Chondrocyte (in vitro differentiated cells): ENCODE measurements at places on chromosomes 4 and X.

- peak overlapping the region; percentile 74 for H3K27ac ChIP-seq
- DNase-seq, result no peak
- H3K36me3 ChIP-seq, result no peaks in the 10 kb centered on the region
- H3K4me1 ChIP-seq, result peaks cover 86% of the 10 kb centered on the region
Observed at GRCh38 chrX:154730253-154730891, 20.5 kb downstream of the GAB3 start.

DNA sequence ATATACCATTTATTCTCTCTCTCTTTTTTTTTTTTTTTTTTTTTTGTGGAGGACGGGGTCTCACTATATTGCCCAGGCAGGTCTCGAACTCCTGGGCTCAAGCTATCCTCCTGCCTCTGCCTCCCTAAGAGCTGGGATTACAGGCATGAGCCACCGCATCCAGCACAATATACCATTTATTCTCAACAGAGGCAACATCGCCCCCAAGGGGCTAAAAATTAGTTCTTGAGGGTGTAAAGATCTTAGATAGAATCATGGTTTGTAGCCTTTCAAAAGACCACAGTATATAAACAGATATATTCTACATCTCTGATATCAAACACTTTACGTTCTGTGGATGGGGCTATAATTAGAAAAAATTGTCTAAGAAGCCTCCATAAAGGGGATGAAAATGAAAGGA lies 39.8 kb upstream of the TCEAL2 start:
- H3K4me1 ChIP-seq, result no peaks in the 10 kb centered on the region
- DNase-seq, result no peak
- peaks cover 3% of the 10 kb centered on the region for H3K27me3 ChIP-seq

DNA sequence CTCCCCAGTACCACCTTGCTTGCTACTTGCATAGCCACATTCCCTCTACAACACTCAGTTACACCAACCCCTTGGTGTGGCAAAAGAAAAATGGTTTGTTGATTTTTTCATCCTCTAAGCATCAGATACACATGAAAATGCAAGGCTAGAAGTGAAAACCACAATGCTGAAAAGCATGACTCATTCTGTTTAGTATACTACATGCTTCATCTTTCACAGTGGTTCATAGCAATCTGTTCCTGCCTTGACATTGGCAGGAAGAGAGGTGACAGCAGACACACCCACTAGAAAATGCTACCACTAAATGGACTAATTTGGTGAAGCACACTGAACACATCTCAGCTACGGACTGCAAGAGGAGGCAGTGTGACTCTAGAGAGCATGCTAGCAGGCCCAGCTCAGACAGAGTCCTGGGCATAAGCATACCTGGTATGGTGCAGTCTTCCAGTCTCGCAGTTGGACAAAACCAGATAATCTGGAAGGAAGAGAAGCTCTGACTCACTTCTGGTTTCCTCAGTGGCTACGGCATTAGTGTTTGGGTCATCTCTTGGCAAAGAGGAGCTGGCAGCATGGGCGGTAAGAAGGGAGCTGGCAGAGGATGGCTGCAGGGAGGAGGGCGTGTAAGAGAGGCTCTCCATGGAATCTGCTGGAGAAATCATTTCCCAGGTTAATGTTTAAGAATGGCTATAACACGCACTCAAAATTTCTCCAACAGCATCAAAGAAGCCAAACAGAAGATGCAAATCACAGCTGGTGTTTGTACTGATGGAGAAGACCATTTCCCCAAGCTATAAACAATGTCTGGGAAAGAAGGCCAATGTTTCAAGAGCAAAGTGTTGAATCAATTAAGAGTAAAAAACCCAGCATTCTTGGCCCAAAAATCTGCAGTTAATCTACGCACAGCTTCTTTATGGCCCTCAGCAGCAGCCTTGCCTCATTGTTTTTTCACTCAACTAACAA lies 37.8 kb downstream of the GAB3 start:
- DNase-seq, result no peak
- no peak overlapping the region for H3K27ac ChIP-seq
- peaks cover 8% of the 10 kb centered on the region for H3K36me3 ChIP-seq
- H3K4me1 ChIP-seq, result peaks cover 4% of the 10 kb centered on the region
- no peak overlapping the region for H3K4me3 ChIP-seq
- no peaks in the 10 kb centered on the region for H3K27me3 ChIP-seq

GRCh38 chrX:6151971-6152370 lies 76.7 kb downstream of the NLGN4X start:
- H3K27ac ChIP-seq, result no peak overlapping the region
- H3K4me1 ChIP-seq, result no peaks in the 10 kb centered on the region
- no peak overlapping the region for H3K4me3 ChIP-seq
- H3K36me3 ChIP-seq, result no peaks in the 10 kb centered on the region
- no peak for DNase-seq
- no peaks in the 10 kb centered on the region for H3K27me3 ChIP-seq

GRCh38 chrX:21725916-21726315 lies 32.0 kb downstream of the SMPX start:
- H3K4me1 ChIP-seq, result peaks cover 17% of the 10 kb centered on the region
- no peak overlapping the region for H3K4me3 ChIP-seq

GRCh38 chr4:145195167-145195952 lies 15.0 kb upstream of the OTUD4 start:
- H3K27me3 ChIP-seq, result peaks cover 6% of the 10 kb centered on the region
- H3K27ac ChIP-seq, result no peak overlapping the region
- H3K4me1 ChIP-seq, result no peaks in the 10 kb centered on the region
- no peak for DNase-seq

GRCh38 chr4:85740431-85740861 lies 265.5 kb downstream of the ARHGAP24 start:
- peaks cover 34% of the 10 kb centered on the region for H3K4me1 ChIP-seq
- no peak overlapping the region for H3K27ac ChIP-seq
- H3K27me3 ChIP-seq, result no peaks in the 10 kb centered on the region
- no peaks in the 10 kb centered on the region for H3K36me3 ChIP-seq
- no peak overlapping the region for H3K4me3 ChIP-seq

GRCh38 chr4:150173432-150173861 lies 95.2 kb downstream of the DCLK2 start:
- no peak for DNase-seq
- H3K4me3 ChIP-seq, result no peak overlapping the region
- H3K27ac ChIP-seq, result peak overlapping the region; percentile 66
- no peaks in the 10 kb centered on the region for H3K36me3 ChIP-seq
- no peaks in the 10 kb centered on the region for H3K27me3 ChIP-seq

- H3K4me1 ChIP-seq, result no peaks in the 10 kb centered on the region
- H3K27ac ChIP-seq, result no peak overlapping the region
- peaks cover 9% of the 10 kb centered on the region for H3K27me3 ChIP-seq
- no peak for DNase-seq
- no peak overlapping the region for H3K4me3 ChIP-seq
- H3K36me3 ChIP-seq, result no peaks in the 10 kb centered on the region
Observed at GRCh38 chr4:72094059-72094797, 62.4 kb downstream of the NPFFR2 start.

GRCh38 chr4:24781999-24782745 lies 13.2 kb upstream of the SOD3 start:
- H3K4me1 ChIP-seq, result peaks cover 39% of the 10 kb centered on the region
- DNase-seq, result no peak
- peak overlapping the region; percentile 85 for H3K27ac ChIP-seq
- H3K4me3 ChIP-seq, result no peak overlapping the region
- no peaks in the 10 kb centered on the region for H3K27me3 ChIP-seq
- H3K36me3 ChIP-seq, result no peaks in the 10 kb centered on the region

GRCh38 chr4:26319949-26320537 lies 771 bp upstream of the RBPJ start:
- peaks cover 36% of the 10 kb centered on the region for H3K4me1 ChIP-seq
- peak overlapping the region; percentile 92 for H3K4me3 ChIP-seq
- H3K27me3 ChIP-seq, result no peaks in the 10 kb centered on the region
- peak; percentile 94 for DNase-seq

- H3K4me3 ChIP-seq, result no peak overlapping the region
- H3K36me3 ChIP-seq, result no peaks in the 10 kb centered on the region
- no peak overlapping the region for H3K27ac ChIP-seq
- no peaks in the 10 kb centered on the region for H3K4me1 ChIP-seq
Observed at GRCh38 chr4:93730251-93730650, 98.3 kb upstream of the ATOH1 start.

GRCh38 chr4:41734371-41734770 lies 14.2 kb downstream of the PHOX2B start:
- H3K36me3 ChIP-seq, result no peaks in the 10 kb centered on the region
- no peak overlapping the region for H3K4me3 ChIP-seq
- H3K27me3 ChIP-seq, result peaks cover 50% of the 10 kb centered on the region
- H3K27ac ChIP-seq, result no peak overlapping the region
- H3K4me1 ChIP-seq, result no peaks in the 10 kb centered on the region

DNA sequence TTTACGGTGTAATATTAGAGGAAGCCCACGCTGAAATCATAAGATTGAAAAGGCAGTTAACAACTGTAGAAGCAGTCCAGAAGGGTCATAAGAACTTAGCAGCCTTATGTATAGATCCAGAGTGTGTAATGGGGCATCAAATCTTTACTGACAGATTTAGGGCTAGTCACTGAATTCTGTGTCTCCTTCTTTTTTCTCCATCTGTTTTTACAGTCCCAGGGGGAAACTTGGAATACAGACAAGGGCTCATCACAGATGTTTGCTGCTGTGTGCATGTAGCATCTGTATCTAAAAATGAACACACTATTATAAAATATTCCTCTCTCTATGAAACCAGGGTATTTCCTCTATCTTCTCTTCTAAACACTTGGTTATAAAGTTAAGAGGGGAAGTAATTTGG lies 43.9 kb downstream of the CYSLTR1 start:
- no peaks in the 10 kb centered on the region for H3K36me3 ChIP-seq
- no peak for DNase-seq
- H3K4me3 ChIP-seq, result no peak overlapping the region
- H3K4me1 ChIP-seq, result no peaks in the 10 kb centered on the region
- H3K27ac ChIP-seq, result no peak overlapping the region

GRCh38 chr4:10380735-10381134 lies 76.5 kb downstream of the ZNF518B start:
- H3K27ac ChIP-seq, result no peak overlapping the region
- no peak overlapping the region for H3K4me3 ChIP-seq
- no peaks in the 10 kb centered on the region for H3K4me1 ChIP-seq

DNA sequence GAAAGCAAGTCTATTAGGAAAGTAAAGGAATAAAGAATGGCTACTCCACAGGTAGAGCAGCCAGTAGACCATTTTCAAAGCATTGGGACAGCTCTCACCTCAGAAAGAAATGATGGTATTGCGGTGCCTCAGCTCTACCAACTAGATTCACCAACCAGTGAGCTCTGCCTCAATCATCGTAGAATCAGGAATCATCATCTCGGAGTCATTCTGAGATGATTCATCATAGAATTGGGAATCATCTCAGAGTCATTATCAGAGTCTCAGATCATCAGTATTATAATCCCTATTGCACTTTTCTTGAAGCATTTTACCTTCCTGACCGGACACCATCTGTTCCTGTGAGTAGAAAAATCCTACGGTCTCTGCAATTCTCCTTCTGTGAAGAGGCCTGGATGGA lies 17.5 kb upstream of the SAT1 start:
- H3K36me3 ChIP-seq, result no peaks in the 10 kb centered on the region
- H3K27ac ChIP-seq, result no peak overlapping the region
- no peaks in the 10 kb centered on the region for H3K27me3 ChIP-seq
- no peaks in the 10 kb centered on the region for H3K4me1 ChIP-seq
- no peak for DNase-seq

DNA sequence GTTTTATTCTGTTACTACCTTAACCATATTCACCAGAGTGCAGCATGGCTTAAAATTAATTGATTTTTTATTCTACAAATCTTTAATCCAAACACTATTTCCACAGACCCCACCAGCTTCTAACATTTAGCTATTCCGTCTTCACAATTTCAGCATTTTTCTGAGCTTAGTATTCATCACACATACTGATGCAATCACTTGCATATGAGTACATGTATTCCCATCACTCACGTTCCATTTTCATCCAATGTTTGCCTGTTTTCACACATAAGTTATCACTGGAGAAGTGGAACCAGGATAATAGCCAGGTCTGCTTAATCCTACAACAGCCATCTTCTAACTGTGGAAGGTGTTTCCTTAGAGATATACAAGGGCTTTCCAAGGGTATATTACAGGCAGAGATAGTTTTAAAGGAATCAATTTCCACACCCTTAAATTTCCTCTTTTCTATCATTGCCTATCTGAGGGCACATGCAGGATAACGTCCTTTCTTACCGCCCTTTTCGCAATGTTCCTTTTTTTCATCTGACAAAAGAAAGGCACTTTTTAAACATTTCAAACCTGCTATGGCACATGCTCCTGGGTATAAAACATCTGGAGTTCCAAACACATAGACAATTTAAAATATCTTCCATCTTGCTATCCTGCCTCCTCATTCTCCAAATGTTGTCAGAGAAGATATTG lies 115.8 kb downstream of the CORIN start:
- H3K36me3 ChIP-seq, result peaks cover 2% of the 10 kb centered on the region
- H3K4me1 ChIP-seq, result no peaks in the 10 kb centered on the region
- H3K4me3 ChIP-seq, result no peak overlapping the region
- no peak for DNase-seq
- H3K27ac ChIP-seq, result no peak overlapping the region

- H3K36me3 ChIP-seq, result no peaks in the 10 kb centered on the region
- no peaks in the 10 kb centered on the region for H3K4me1 ChIP-seq
- peak; percentile 56 for DNase-seq
- H3K4me3 ChIP-seq, result no peak overlapping the region
Observed at GRCh38 chrX:126272795-126273497, 106.9 kb upstream of the DCAF12L2 start.

DNA sequence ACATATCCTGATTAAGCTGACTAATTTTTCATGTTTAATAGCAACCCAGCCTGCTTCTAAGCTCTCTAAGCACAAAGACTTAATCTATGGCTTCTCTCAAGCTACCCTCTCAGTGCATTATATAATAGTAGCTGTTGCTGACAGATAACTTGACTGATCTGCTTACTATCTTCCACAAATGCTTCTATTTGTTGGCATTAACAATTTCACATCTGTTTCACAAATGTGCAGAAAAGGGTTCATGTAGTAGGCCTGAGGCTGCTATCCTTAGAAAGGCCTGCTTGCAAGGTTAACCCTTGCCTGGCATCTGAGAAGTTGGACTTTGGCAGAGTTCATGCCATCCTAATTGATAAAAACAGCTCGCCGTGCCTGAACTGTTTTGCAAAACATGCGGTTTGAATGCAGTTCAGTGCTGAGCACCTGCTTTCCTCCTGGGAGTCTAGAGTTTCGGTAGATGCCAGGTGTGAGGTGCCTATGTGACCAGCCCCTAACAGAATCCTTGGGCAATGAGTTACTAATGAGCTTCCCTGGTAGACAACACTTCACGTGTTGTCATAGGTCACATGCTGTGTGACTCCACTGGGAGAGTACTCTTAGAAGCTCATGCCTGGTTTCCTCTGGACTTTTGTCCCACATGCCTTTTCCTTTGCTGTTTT lies 68.4 kb downstream of the NSG1 start:
- no peak for DNase-seq
- no peak overlapping the region for H3K27ac ChIP-seq
- no peaks in the 10 kb centered on the region for H3K27me3 ChIP-seq
- no peak overlapping the region for H3K4me3 ChIP-seq
- peaks cover 6% of the 10 kb centered on the region for H3K4me1 ChIP-seq
- peaks cover 37% of the 10 kb centered on the region for H3K36me3 ChIP-seq

- peak within 1 kb of the TSS; percentile 25 for H3K27ac ChIP-seq
- no peaks in the 10 kb centered on the region for H3K36me3 ChIP-seq
- no peak within 1 kb of the TSS for H3K4me3 ChIP-seq
- H3K27me3 ChIP-seq, result no peaks in the 10 kb centered on the region
- peaks cover 3% of the 10 kb centered on the region for H3K4me1 ChIP-seq
- DNase-seq, result no peak
Observed at GRCh38 chr4:68951078-68951805, at the start of gene UGT2A3. UGT2A3 (minus strand) TSS chr4:68951804; CDS start chr4:68951760, 44 bp downstream.
